ENCODE measurements at places on chromosomes 4 and X. TPM values are rescaled to one million over a fixed set of nuclear protein-coding genes. Genes with fewer than 3 reads are reported as not detected.

The AKAP14 gene
- not detected for total RNA-seq

The CT45A10 gene
- not detected for total RNA-seq

The TRIM61 gene
- total RNA-seq, result 0.64 TPM

The BMX gene
- total RNA-seq, result not detected

The MAOB gene
- total RNA-seq, result 2.5 TPM

The SLC4A4 gene
- total RNA-seq, result under 0.01 TPM

The C4orf50 gene
- not detected for total RNA-seq

The LRBA gene
- 123 TPM for total RNA-seq

The CXCR3 gene
- total RNA-seq, result not detected

The VSIG1 gene
- total RNA-seq, result 0.34 TPM

The RNF150 gene
- 0.36 TPM for total RNA-seq

The IL2 gene
- total RNA-seq, result not detected

The SPANXD gene
- not detected for total RNA-seq

The SPARCL1 gene
- total RNA-seq, result not detected

The CLGN gene
- 32.4 TPM for total RNA-seq

The MAGEA8 gene
- total RNA-seq, result not detected
